HS-27A (cell line): ENCODE measurements at places on chromosomes 3 and 15.

- no peak for DNase-seq
Measured at GRCh38 chr15:56344336-56344735, 20.9 kb upstream of the TEX9 start.

DNA sequence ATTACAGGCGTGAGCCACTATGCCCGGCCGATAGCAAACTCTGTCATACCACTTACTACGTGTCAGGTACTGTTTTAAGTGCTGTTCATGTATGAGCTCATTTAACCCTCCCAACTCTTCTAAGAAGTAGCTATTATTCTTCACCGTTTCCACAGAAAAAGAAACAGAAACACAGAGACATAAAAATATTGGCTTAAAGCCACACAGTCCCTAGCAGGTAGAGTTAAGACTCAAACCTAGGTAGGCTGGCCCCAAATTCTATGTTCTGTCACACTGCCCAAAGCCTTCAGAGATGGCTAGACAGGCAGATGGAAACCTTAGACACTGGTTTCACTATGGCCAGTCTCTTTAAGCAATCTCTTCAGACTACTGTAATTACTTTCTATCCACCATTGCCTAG lies 149.8 kb upstream of the KCNMB2 start:
- no peak for DNase-seq

DNA sequence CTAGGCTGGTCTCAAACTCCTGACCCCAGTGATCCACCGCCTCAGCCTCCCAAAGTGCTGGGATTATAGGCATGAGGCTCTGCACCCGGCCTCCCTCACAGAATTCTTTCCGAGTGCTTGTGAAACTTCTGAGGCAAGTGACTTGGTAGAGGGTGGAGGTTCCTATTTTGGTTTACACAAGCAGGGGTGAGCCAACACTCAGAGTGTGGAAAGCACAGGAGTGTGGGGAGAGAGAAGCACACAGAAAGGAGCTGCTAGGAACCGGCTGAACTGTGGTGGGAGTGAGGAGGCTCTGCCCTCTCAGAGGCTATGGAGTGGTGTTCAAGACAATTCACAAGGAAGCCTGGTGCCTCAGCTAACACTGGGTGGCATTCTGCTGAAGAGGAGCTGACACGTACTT lies 7.7 kb downstream of the CAPN3 start:
- no peak for DNase-seq

DNA sequence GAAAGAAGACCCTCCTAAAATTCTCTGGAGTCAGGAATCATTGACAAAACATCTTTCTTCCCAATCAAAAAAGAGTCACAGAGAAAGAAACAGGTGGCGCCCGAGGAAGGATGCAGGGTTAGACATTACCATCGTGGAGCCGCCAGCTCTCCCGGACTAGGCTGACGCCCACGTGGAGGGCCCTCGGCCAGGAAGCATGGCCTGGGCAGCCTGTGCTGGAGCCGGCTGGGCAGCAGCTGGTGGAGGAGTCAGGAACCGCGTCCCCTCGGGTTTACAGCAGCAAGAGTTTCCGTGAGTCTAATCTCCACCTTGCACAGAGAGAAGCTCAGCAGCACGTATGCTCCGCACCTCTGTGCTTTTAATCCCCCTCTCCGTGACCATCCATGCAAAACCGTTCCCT lies 533.7 kb upstream of the ATP11B start:
- DNase-seq, result no peak

DNA sequence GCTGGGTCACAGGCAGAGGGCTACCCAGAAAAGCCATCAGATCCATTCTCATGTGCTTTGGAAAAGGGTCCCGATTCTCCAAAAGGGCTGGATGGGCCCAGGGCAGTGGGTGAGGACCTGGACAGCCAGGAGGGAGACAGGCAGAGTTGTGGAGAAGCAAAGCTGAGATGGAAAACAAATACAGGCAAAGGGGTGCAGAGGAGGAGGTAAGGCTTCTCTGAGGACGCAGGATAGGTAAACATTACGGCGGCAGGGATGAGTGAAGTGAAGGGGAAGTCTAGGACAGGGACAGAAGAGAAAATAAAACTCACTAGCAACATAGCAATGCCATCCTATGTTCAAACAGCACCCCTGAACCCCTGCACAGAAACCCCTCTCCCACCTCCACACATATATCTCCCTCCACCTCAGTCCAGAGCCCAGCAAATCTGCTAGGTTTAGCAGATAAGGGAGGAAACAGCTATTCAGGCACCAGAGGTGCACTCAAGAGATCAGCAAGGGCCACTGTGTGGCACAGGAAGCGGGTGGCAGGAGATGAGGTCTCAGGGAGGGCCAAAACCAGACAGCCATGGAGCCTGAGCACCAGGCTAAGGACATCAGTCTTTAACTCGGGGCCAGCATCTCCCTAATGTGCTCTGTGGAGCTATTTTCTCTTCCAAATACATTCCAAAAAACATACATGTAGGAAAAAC lies 51.3 kb downstream of the HOMER2 start:
- DNase-seq, result no peak

- no peak for DNase-seq
Measured at GRCh38 chr3:171095063-171095462, 68.5 kb upstream of the SLC2A2 start.

DNA sequence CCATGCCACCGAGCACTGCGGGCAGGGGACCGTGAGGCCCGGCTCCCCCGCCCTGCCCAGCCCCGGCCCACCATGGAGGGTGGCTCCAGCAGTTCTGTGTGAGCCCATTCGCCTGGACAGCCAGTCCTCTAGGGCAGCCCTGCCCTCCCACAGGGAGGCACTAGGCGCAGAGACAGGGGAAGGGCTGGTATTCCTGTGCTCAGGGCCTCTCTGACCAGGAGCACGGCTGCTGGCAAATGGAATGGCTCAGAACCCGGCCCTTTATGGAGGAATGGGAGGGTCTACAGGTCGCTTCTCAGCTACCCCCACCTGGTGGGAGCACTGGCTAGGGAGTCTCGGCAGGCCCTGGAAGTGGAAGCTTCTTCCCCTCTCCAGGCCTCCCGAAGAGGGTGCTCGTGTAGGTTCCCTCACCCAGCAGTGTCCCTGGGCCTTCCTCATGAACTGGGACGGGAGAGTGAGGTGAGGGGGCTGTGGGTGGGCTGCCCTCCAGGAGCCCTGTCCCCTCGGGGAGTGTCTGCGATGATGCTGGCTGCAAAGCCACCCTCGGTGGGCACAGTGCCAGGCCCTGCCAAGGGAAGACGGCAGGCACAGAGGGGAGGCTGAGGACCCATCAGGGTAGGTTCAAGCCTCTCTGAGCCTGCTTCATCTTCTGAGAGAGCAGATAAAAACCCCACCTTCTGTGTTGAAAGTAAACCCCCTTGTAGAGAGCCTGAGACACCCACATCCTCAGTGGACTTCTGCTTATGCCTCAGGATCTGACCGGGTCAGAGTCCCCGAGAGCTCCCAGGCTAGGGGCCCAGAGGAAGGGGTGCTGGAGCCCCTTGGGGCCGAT lies 1.5 kb downstream of the MELTF start:
- no peak for DNase-seq

- no peak for DNase-seq
Measured at GRCh38 chr3:188090620-188091309, 63.2 kb upstream of the LPP start.

DNA sequence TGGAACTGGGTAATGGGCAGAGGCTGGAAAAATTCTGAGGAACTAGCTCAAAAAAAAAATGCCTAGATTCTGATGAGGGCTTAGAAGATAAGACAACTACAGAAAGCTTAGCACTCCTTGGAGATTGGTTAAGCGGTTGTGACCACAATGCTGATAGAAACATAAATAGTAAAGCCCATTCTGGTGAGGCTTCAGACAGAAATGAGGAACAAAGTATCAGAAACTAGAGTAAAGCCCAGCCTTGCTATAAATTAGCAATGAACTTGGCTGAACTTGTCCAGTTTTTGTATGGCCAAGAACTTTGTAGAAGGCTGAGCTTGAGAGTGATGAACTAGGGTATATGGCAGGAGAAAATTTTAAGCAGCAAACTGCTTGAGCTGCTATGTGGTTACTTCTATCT lies 25.4 kb downstream of the GOLGB1 start:
- no peak for DNase-seq

DNA sequence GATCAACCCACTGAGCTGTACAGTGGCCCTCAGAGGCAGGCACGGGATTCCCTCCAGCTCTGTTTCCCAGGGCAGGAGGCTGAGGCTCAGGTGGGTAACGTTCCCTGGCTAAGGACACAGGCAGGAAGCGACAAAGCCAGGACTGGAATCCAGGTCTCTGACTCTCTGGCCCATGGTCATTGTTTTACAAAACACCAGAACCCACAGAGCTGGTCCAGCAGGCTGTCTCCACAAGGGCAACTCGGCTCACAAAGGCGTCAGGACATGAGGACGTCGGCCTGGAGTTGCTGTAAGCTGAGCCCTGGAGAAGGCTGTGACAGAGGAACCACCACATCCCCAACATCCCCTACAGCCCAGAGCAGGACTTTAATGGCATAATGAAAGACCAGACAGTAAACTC lies 30.7 kb downstream of the NUP210 start:
- no peak for DNase-seq

GRCh38 chr3:48446425-48447193 lies at the start of gene ATRIP:
Gene ATRIP (plus strand): TSS chr3:48446737. CDS start chr3:48446846, 109 bp downstream.
- peak; percentile 59 for DNase-seq

GRCh38 chr3:138254216-138254615 lies 67.1 kb downstream of the ARMC8 start:
- DNase-seq, result no peak

GRCh38 chr3:33426630-33427317 lies 13.4 kb downstream of the UBP1 start:
- DNase-seq, result no peak

DNA sequence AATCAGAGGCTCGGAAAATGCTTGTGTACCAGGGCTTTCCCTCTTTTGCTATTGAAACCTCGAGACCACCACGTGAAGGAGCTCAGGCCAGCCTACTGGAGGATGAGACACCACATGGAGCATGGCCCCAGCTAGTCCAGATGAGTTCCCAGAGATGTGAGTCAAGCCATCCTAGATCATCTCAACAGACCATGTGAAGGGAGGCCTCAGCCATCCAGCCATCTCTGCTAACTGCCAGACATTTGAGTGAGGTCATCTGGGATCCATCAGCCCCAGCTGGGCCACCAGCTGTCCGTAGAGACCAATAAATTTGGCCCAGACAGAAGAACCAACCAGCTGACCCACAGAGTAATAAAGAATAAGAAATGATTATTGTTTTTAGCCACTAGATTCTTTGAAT lies 62.8 kb upstream of the PROK2 start:
- no peak for DNase-seq

DNA sequence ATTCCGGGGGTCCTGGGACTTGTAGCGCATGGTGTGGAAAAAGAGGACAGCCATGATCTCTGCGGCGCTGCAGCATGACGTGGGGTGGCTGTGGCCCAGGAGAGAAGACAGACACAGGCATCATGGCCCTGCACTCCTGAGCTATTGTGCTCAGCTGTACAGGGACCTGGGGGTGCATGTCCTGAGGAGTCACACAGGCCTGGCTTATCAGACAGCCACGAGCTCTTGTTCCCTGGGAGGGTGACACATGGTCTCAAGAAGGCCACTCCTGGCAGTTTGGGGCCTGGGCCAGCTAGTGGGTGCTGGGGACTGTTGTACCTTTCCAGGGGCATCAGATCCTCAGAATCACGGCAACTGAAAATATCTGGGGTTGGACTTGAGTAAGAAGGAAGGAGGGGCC lies 13.7 kb downstream of the TKT start:
- no peak for DNase-seq

GRCh38 chr3:13401149-13401548 lies 19.0 kb downstream of the NUP210 start:
- no peak for DNase-seq

DNA sequence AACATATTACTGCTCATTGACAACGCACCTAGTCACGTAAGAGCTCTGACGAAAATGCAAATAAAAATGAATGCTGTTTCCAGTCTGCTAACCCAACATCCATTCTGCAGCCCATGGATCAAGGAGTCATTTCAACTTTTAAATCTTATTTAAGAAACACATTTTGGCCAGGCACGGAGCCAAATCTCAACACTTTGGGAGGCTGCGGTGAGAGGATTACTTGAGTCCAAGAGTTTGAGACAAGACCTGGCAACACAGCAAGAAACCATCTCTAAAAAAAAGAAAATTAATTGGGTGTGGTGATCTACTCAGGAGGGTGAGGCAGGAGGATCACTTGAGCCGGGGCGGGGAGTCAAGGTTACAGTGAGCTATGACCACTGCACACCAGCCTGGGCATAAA lies 22.4 kb upstream of the TM4SF19 start:
- DNase-seq, result no peak

DNA sequence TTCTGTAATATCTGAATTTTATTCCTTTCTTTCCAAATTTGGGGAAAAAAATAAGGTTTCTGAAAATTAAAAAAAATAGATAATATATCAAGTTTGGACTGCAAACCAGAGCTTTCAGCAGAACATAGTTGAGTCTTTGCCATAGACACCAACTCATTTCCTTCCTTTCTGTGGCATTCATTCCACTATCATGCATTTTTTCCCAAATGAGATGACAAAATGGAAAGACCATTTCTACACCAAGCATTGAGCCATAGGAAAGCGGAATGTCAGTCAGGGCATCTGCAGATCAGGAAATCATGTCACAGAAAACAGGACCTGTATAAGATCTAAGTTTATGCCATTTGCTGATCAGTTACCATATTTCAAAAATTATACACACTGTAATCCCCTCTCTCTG lies 333.3 kb upstream of the THBS1 start:
- DNase-seq, result no peak

DNA sequence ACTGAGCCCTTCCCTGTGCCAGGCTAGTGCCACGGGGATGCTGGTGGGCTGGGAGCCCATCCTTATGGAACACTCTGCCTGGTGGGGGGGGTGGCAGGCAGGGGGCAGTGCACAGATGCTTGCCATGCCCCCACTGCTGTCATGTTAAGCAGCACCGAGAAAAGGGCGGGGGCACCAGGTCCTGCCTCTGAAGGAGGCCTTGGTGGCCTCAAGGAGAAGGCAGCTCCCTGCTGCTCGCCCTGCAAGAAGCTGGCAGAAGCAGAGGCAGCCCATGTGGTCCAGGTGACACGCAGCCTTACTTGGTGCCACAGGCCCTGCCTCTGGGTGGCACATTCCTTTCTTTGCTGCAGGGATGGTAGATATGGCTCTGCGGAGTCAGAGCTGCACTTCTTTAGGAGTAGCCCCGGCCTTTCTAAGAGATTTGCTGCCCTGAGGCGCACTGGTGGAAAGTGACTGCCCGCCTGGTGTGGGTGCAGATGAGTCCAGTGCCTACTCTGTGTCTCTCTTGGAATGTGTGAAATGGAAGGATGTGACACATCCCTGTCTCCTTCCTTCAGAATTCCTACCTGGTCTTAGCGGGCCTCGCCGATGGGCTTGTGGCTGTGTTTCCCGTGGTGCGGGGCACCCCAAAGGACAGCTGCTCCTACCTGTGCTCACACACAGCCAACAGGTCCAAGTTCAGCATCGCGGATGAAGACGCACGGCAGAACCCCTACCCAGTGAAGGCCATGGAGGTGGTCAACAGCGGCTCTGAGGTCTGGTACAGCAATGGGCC lies 145.8 kb downstream of the LRRK1 start:
- no peak for DNase-seq

DNA sequence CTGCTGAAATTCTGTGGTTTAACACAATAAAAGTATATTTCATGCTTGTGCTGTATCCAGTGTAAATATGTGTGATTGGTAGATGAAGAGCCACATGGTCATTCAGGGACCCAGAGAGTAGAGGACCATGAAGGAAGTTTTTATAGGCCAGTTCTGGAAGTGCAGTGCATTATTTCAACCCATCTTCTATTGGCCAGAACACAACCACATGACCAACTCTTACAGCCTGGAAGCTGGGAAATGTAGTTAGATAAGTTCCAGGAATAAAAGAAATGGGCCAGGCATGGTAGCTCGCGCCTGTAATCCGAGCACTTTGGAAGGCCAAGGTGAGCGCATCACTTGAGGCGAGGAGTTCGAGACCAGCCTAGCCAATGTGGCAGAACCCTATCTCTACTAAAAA lies 21.4 kb upstream of the PRTG start:
- no peak for DNase-seq
